ENCODE measurements at places on chromosomes 2 and 18.

DNA sequence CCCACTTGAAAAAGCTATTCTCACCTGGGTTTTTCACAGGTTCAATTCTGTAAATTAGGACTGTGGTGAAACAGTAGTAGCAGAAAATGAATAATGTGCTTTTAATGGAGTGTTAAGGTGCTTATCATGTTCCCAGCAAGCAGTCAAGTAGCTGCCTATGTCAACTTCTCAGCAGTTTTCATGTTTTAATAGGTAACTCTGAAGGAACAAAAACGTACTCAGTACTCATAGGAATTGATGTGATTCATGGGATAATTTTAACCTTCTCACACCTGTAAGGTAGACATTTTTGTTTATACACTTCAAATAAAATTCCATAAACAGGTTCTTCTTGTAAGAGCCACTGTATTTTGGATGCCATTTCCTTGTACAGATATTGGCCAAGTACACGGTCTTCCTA lies 801.6 kb downstream of the MBD2 start:
- no peak for DNase-seq

DNA sequence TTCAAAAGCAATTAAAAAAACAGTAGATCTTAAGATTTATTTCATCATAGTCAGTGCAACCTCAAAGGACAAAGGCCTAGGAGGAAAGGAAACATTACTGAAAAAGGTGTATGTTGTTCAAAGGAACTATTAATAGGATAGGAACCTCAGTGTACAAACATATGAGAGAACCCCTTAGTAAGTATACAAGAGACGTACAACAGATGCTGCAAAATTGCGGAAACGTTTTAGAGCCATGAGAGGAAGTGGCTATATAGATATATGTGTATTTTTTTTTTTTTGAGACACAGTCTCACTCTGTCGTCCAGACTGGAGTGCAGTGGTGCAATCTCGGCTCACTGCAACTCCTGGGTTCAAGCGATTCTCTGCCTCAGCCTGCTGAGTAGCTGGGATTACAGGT lies 22.2 kb downstream of the PIK3C3 start:
- no peak for DNase-seq

DNA sequence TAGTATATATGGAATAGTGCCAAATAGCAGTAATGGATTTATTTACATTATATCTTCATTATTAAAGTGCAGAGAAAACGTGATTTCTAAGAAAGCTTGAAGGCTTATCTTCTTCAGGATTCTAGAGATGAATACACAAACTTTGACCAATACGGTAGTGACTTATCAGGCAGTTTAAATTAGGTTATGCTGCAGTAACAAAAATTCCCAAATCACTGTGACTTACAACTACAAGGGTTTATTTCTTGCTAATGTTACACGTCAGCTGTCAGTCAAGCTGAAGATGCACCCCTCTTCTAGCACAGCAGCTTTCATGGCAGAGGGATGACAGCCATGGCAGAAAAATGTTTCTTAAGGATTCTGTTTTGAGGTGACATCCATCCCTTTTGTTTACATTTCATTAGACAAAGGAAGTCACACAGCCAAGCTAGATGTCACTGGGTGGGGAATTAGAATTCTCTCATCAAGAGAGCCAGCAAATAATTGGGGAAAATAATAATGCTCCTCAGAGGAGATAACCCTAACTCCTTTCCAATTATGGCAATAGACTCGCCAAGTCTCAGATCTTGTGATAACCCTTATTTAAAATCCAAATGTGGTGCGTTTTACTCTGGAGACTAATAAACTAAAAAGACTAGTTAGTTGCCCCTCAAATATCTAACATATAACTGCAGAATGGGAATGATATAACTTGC lies 268.3 kb upstream of the CYP26B1 start:
- no peak for DNase-seq

GRCh38 chr2:69190743-69191404 lies 177.9 kb downstream of the ANTXR1 start:
- no peak for DNase-seq

GRCh38 chr2:231633241-231633976 lies 40.7 kb downstream of the TEX44 start:
- no peak for DNase-seq

GRCh38 chr2:8584174-8585066 lies 97.4 kb upstream of the ID2 start:
- DNase-seq = no peak

GRCh38 chr2:148880636-148881035 lies 5.6 kb downstream of the KIF5C start:
- no peak for DNase-seq

DNA sequence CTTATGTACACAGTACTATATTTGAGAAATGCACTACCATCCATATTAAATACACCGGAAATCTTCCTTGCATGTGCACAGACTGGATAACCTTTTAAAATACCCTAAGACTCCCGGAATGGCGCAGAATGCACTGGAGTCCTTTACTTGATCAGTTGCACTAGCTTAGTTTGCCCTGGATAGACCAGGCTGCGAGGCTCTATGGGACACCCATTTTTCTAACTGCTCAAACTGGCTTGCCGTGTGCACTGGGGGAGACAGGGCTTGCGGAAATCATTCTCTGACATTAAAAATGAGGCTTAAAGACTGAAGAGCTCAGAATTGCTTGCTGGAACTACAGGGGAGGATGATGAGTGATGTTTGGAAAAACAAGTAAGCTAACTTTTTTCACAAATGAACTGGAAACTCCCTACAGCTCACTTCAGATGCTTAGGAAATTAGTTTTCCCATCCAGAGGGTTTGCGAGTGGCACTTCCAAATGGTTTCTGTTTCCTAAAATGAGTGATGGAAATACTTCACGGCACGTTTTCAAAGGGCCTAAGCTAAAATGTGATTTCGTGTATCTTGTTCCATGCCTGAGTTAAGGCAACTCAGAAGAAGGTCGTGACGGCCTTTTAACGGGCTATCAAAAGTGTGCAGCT lies 2.7 kb downstream of the NCK2 start:
- no peak for DNase-seq

GRCh38 chr2:162107361-162107901 lies 33.4 kb upstream of the DPP4 start:
- DNase-seq = no peak

DNA sequence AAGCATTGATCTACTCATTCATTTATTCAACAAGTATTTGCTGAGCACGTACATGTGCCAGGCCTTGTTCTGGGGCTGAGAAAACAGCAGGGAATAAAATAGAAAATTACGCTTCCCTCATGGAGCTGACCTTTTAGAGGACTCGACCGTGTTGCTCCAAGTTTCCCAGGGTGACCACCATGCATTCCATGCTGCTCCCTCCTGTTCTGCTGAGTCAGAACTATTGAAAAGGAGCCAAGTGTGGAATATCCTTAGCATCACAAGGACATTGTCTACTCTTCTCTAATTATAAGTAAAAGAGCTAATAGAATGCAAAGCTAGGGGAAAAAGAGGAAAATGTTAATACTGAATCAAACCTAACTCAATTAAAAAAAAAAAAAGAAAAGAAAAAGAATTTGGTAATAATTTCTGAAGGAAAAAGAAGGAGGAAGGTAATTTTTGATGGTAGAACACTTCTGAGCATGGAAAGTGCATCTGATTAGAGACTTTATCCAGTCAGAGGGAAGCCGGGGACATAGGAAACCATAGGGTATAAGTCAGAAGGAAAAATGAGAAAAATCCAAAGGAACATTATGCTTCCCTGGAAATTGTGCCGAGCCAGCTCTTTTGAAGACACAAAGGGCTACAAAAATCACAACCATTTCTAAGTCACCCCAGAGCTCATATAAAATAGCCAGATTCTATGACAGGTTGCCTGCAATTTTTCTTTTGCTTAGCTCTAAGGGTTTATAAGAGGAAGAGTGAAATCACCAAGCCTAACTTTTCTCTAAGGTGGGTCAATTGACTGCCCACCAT lies 339.4 kb downstream of the RND3 start:
- no peak for DNase-seq

GRCh38 chr2:51165534-51166260 lies 133.8 kb upstream of the NRXN1 start:
- DNase-seq = no peak

- DNase-seq = peak; percentile 43
Observed at GRCh38 chr2:69816923-69817542, 12.4 kb upstream of the GMCL1 start.

DNA sequence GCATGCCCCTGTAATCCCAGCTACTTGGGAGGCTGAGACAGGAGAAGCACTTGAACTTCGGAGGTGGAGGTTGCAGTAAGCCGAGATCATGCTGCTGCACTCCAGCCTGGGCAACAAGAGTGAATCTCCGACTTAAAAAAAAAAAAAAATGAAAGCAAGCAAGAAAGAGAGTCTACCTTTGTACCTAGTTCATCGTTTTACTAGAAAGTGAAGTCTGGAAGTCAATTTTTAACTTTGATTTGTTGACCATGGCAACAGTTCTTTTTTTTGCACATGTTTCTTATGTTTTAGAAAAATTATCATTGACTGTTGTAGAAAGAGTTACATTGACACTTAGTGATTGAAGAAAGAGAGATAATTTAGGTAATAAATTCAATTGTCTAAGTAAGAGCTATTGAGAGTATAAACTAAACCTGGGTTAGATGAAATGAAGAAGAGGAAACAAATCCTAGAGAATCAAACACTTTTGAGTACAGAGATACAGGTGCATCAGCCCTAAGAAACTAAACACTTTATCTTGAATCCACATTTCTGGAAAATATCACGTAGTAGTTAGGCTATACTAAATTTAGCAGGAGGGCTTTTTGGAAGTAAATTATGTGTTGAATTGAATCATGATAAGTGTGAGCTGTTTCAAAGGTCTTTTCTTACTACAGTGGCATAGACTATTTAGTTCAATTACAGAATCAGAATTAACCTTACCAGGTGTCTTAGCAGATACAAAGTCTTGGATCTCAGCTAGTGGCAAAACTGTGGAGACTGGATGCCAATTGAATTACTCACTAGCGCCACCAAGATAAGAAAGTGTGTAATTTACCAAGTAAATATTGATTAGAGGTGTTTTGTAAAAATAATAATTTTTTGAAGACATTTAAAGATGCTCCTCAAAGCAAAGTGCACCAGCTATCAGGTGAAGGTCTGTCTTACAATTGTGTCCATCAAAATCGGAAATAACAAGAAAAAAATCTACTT lies 303.4 kb upstream of the NRXN1 start:
- no peak for DNase-seq

- DNase-seq = no peak
Observed at GRCh38 chr2:117714110-117714509, 100.4 kb upstream of the DDX18 start.

DNA sequence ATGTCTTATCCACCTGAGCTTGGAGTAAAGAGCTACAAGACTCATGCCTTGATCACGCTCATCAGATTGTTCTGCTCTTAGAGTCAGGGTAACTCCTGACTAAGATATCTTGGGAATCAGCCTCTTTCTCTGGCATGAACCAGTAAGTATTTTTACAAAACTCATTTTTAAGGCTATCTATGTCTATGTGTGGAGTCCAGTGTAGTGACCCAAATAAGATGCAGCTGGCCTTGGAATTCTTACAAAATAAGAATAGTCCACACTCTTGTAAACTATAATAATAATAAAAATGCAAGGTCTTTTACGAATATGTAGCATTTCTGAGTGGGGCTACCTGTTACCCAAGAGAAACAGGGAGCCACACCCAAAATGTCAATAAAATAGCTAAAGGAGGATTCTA lies 498.3 kb upstream of the SYT4 start:
- no peak for DNase-seq

DNA sequence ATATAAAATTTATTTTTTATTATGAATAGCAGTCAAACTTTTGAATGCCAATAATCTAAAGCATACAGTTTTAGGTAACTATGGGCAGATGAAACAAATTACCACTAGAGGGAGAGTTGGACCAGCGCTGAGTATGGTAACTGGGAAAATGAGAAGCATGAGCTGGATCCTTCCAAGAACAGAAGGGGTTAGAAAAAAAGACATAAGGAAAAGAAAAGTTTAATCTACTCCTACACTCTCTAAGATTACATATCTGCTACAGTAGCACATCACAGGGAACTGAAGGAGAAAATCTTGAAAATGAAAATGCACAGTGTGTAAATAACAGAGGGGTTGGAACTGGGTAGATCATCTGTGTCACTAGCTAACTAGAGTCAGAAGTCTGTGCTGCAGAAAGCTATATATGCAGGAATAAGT lies 15.5 kb downstream of the REG3G start:
- no peak for DNase-seq

DNA sequence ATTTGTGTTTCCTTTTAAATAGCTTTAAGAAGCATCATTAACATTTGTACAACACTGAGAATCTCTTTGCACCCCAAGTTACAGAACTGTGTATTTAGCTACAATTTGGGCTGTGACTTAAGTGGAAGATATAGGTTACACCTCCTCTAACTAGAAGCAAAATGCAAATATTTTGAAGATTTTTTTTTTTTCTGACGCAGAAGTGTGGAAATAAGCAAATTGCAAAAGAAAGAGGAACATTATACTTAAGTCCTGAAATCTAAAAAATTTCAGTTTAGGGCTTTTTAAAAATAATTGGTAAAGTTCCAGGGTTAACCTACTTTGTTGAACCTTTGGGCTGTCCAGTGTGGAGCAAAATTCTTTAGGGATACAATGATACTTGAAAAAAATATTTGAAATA lies 41.4 kb upstream of the RBMS1 start:
- no peak for DNase-seq

DNA sequence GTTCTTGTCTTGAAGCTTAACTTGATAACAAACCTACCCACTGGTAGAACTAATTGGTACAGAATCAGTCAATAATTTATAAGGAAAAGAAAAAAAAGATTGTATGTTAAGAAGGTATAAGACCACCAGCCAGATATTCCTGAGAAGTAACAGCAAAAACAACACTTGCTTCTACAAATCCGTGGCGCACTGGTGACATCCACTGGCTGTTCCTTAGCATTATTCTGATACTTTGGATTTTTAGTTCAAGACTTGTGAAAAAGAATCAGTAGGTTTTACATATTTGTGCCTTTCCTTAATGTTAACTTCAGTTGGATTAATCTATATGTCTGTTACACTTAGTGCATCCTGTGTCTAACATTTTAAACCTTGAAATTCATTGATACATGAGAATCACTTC lies 141.8 kb downstream of the GRB14 start:
- no peak for DNase-seq

- DNase-seq = no peak
Observed at GRCh38 chr18:56235481-56236013, 402.8 kb downstream of the TXNL1 start.

DNA sequence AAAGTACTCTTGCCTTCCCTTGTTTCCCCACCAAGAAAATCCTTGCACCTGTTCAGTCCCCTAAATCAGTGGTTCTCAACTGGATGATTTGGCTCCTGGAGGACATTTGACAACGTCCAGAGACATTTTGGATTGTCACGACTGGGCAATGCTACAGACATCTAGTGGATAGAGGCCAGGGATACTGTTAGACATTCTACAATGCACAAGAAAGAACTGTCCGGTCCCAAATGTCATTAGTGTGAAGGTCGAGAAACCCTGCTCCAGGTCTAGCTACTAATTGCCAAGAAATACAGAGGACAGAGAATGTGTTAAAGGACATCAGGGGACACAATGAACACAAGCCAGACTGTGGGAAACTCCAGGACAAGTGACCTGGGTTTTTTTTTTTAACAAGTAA lies 60.0 kb downstream of the LRP2 start:
- no peak for DNase-seq
